Activated gamma-delta T cell (primary cell): ENCODE measurements at places on chromosomes 5 and 9.

DNA sequence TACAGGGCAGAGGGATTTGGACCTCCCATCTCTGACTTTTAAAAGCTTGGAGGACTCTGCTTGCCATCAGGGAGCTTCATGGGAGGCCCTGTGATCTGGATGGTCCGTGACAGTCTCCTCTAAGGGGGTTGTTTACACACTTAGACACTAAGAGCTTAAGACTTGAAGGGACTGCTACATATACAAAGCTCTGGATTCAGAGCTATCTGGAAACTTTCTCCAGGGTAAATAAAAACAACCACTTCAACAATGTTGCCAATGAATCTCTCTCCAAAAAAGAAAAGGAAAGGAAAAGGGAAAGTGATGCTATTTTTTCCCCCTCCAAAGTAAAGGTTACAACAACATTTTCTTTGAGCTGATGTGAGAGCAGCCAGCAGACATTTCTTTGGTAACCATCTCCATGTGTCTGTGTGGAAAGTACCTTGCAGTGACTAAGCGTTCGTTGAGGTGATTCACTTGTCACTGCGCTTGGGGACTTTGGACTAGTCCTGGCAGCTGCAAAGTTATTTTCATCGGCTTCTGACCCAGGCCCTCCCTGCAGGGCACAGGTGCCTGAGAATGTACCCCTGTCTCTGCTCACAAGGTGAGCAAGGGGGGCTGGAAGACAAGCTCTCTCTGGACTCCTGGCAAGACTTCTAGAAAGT, 262.1 kb upstream of the KLF4 start:
- DNase-seq, result no peak

- DNase-seq, result no peak
These were observed 1877.3 kb upstream of the ACO1 start for GRCh38 chr9:30507166-30507565.

DNA sequence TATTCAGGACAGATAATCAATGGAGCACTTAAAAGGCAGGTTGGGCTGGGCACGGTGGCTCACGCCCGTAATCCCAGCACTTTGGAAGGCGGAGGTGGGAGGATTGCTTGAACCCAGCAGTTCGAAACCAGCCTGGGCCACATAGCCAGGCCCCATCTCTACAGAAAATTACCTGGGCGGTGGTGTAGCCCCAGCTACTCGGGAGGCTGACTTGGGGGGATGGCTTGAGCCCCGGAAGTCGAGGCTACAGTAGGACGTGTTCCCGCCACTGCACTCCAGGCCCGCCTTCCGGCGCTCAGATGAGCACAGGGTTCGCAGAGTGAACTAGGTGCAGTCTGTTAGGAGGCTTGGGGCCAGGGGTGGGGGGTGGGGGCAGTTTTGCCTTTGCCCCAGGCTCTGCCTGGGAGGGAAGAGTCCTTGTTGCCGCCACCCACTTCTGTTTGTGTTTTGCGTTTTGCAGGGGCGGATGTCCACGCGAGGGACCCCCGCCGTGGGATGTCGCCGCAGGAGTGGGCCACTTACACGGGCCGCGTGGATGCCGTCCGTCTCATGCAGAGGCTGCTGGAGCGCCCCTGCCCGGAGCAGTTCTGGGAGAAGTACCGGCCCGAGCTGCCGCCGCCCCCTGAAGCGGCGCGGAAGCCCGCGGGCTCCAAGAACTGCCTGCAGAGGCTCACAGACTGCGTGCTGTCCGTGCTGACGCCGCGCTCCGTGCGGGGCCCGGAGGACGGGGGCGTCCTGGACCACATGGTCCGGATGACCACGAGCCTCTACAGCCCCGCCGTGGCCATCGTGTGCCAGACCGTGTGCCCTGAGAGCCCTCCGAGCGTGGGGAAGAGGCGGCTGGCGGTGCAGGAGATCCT, 85.2 kb downstream of the ANKRD33B start:
- no peak for DNase-seq

DNA sequence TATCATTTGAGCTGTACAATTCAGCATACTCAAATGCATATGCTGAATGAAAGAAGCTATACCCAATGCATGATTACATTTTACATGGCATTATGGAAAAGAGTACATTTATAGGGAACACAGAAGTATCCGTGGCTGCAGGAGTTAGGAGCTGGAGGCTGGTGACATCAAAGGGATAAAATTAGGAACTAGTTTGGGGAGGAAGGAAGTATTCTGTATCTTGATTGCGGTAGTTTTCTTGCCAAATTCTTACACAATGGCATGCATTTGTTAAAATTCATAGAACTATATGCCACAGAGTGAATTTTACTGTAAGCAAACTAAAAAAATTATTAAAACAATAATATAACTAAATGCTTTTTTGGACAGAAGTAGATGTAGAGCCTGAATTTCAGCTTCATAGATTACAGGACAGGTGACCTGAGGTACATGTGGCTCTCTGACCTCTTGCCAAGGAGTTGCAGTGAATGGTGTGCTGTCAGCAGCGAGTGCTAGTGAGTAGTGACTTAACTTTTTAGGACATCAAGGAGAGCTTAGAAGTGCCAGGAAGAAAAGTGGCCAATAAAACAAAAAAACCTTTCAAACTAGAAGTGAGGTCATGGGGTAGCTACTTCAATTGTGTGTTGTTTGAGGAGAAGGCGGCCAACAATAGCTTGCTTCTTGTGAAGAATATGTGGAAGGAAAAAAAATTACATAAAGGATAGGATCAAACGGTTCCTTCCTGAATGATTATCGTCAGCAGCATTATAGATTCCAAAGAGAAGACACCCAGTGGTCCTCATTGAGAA, 514.9 kb upstream of the CLINT1 start:
- DNase-seq, result no peak

- no peak for DNase-seq
These were observed 21.1 kb upstream of the CYSTM1 start for GRCh38 chr5:140153905-140154304.

DNA sequence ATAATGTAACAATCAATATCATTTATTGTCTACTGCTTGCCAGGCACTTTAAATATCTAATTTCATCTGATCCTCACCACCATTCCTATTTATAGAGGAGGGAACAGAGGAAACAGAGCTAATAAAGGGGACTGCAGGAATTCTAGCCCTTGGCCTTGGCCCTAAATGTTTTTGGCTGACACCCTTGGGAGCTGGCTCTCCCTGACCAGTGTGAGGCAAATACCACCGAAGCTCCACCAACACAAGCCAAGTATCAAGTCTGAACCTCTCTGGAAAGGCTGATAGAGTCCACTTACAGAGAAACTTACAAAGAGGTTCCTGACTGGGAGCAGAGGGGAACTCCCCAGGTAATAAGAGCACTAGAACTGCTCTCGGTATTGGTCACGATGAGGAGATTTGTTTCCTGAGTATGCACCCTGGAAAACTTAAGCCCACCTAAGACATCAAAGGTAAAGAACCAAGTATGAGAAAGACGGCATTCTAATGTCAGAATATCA, 243.1 kb upstream of the PANK3 start:
- DNase-seq, result no peak

GRCh38 chr5:178143901-178144300, 9.8 kb downstream of the NHP2 start:
- no peak for DNase-seq

GRCh38 chr9:99431103-99431502, 209.0 kb downstream of the SEC61B start:
- no peak for DNase-seq
